Pancreas (tissue), 10 donors: ENCODE measurements at places on chromosomes 12 and 14. TPM values are rescaled to one million over a fixed set of nuclear protein-coding genes. Genes with fewer than 3 reads are reported as not detected.

DNA sequence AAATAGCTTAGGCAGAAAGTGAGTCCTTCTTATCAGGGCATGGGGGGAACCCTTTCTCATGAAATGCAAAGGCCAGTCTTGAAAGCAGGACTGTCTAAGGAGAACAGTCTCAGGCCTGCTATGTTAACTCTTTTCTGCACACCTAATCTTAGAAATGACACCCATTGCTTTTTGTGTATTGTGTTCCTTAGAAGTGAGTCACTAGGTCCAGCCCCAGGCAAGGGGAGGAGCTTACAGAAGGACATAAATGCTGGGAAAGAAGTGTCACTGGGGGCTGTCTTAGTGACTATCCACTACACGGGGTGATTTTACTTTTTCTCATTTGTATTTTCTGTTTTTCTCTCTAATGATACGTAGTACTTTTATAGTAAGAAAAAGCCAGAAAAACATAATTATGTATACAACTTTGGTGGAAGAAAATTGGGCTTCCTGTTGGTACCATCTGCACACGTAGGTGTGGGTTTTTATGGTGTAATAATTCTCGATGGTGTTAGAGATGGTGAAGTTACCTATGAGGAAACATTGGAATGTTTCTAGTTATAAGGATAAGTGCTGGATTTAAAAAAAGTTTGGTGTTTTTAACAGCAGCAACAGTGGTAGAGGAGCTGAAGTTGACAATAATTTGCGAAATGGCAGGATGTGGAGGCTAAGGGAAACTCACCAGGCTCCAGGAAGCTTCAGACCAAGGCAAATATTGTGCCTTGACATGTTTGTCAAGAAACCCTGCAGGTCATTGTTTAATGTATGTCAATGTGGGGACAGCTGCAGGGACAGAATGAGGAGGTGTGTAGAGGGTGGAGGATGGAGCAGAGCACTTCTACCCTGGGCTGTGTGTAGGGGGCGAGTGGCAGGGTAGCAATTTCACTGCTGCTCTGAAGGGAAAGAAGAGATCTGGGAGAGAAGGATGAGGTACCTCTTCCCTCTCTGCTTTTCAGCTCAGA is 214.9 kb downstream of the KTN1 start:
- no peak for DNase-seq
- H3K36me3 ChIP-seq = no peaks in the 10 kb centered on the region
- no peaks in the 10 kb centered on the region for H3K4me1 ChIP-seq
- H3K4me3 ChIP-seq = no peak overlapping the region
- H3K27me3 ChIP-seq = no peaks in the 10 kb centered on the region

DNA sequence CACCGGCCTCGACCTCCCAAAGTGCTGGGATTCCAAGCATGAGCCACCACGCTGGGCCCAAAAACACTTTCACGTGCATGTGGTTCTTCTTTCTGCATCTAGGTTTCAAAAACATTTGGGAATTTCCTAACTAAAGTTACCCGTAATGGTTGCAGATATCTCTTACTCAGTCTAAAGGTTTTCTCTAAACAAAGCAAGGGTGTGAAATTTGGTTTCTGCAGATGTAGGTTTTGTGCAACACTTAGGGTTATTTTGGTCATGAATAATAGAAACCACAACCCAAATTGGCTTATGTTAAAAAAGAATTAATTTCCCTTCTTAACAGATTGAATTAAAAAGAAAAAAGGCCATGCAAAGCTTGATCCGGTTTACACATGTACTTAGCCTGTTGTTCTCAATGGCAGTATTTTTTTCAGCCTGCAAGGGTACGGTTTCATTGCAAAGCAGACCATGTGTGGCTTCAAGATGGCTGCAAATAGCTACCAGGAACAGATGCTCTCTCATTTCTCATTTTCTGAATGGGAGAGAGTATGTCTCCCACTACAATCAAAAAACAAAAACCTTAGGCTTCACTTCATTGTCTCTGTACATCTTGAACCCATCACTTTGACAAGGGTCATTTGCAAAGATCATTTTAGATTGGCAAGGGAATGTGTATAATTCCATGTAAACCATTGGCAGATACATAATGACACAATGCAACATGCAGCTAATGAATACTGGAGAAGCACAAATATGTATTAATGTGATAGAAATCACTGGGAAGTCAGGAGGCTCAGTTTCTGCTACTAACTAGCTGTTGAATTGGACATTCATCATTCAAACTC is 491.2 kb upstream of the FLRT2 start:
- no peak overlapping the region for H3K27ac ChIP-seq
- no peaks in the 10 kb centered on the region for H3K4me1 ChIP-seq
- no peak overlapping the region for H3K4me3 ChIP-seq
- no peaks in the 10 kb centered on the region for H3K27me3 ChIP-seq

GRCh38 chr14:97120611-97121031 is 323.4 kb downstream of the VRK1 start:
- H3K27ac ChIP-seq = no peak overlapping the region
- H3K4me3 ChIP-seq = no peak overlapping the region
- no peaks in the 10 kb centered on the region for H3K4me1 ChIP-seq
- no peak for DNase-seq
- no peaks in the 10 kb centered on the region for H3K27me3 ChIP-seq

The LMNTD1 gene
- 0.55 TPM for total RNA-seq

The PLA2G1B gene
- 12,528 TPM for total RNA-seq

DNA sequence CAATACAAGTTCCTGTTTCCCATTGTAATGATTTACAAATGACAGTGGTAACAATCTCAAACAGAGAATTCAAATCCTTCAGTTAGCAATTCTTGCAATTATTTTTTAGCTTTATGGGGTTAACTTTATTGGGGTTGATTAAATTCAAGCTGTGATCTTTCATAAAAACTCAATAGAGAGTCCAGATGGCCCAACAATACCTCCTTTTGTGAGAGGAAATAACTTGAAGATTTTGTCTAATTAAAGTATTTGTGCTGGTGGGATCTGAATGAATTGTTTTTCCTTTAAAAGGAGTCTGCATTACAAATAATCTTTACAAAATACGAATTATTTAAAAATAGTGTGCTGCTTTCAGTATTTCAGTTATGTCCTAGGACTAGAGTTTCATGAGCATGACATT is 4.4 kb upstream of the ARHGAP5 start:
- no peak overlapping the region for H3K27ac ChIP-seq
- no peaks in the 10 kb centered on the region for H3K27me3 ChIP-seq
- peaks cover 5% of the 10 kb centered on the region for H3K4me1 ChIP-seq
- H3K36me3 ChIP-seq = no peaks in the 10 kb centered on the region

The ENDOU gene
- not detected for total RNA-seq

The GPR33 gene
- total RNA-seq = not detected

DNA sequence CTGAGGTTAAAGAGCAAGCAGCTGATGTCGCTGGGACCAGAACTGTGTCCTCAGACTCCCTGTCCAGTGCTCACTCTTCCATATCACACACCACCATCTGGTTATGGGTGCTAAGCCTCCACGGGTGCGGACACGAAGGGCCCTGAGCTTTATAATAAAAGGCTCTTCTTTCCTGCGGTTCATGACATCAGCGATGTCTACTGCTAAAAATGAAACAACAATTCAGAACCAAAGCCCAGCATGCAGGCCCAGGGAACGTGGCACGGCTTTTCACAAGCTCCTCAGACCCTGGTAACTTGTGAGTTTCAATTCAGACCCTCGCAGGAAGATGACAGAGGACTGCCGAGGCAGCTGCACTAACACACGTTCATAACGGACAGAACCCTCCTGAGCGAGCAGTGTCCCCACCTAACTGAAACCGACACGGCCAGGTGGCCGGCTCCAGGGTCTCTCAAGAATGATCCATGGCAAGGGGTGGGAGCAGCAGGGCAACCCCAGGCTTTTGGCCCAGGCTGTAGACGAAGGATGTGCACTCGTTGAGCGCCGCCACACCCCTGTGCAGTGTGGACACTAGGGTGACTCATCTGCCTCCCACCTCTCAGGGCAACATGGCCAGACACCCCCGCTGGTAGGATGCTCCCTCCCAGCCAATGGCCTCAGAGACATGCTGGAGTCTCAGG is 180.3 kb downstream of the CALM1 start:
- DNase-seq = no peak
- H3K27me3 ChIP-seq = no peaks in the 10 kb centered on the region
- H3K4me1 ChIP-seq = no peaks in the 10 kb centered on the region
- H3K27ac ChIP-seq = no peak overlapping the region

DNA sequence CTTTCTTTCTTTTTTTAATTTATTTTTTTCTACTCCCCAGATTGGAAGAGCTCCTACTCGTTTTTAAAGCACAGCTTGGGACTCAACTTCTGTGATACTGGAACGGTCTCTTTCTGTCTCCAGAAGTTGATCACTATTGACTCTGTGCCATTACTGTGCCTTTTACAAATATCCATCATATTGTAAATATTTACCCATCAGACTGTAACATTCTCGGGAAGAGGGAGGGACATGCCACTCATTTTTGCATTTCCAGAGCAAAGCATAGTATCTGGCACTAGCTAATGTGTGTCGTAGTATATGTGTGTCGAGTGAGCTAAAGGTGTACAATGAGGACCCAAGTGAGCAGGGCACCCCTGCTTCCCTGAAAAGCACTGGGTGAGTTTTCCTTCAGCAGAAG is 24.0 kb upstream of the GSG1 start:
- no peaks in the 10 kb centered on the region for H3K27me3 ChIP-seq
- H3K4me3 ChIP-seq = no peak overlapping the region
- H3K27ac ChIP-seq = no peak overlapping the region
- H3K4me1 ChIP-seq = no peaks in the 10 kb centered on the region
- H3K36me3 ChIP-seq = no peaks in the 10 kb centered on the region

The KANSL2 gene
- 10.5 TPM for total RNA-seq

- DNase-seq = no peak
- no peaks in the 10 kb centered on the region for H3K4me1 ChIP-seq
- H3K36me3 ChIP-seq = no peaks in the 10 kb centered on the region
- no peak overlapping the region for H3K4me3 ChIP-seq
- H3K27ac ChIP-seq = no peak overlapping the region
Observed at GRCh38 chr14:59511916-59512575, 27.7 kb downstream of the JKAMP start.

The KCNA5 gene
- 0.32 TPM for total RNA-seq

- no peaks in the 10 kb centered on the region for H3K27me3 ChIP-seq
Observed at GRCh38 chr12:10213168-10214135, 775 bp downstream of the GABARAPL1 start.

DNA sequence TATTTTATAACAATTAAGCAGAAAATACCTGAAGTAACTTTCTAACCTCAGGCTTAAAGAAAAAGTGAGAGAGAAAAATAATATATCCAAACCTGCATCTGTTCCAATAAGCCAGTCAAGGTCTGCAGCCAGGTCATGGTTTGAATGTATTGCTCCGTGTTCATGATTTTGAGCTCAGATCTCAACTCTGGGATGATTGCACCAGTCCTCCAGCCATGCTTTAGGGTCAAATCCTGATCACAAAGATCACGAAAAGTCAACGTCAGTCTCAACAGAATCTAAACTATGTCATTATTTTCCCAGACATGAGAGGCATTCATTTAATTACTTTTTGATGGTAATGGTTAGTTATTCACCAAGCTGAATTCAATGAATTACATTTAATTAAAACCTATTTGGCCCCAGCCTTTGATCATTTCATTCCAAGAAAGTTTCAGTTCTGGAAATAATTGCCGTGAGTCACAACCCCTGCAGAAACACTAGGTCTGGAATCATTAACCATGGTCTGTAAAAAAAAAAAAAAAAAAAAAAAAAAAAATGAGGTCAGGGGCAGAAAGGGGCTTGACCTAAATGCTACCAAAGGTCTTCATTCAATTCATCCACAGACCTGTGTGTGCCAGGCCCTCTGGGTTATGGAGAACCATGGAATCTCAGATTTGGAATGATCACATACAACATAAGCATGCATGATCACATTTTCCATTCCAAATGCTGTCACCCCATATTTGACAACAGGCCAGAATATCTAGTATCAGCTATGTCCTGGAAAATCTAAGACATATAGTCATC is 55.6 kb downstream of the NT5DC3 start:
- H3K4me3 ChIP-seq = no peak overlapping the region
- no peaks in the 10 kb centered on the region for H3K27me3 ChIP-seq
- H3K27ac ChIP-seq = peak overlapping the region; percentile 12
- H3K4me1 ChIP-seq = no peaks in the 10 kb centered on the region
- DNase-seq = no peak

DNA sequence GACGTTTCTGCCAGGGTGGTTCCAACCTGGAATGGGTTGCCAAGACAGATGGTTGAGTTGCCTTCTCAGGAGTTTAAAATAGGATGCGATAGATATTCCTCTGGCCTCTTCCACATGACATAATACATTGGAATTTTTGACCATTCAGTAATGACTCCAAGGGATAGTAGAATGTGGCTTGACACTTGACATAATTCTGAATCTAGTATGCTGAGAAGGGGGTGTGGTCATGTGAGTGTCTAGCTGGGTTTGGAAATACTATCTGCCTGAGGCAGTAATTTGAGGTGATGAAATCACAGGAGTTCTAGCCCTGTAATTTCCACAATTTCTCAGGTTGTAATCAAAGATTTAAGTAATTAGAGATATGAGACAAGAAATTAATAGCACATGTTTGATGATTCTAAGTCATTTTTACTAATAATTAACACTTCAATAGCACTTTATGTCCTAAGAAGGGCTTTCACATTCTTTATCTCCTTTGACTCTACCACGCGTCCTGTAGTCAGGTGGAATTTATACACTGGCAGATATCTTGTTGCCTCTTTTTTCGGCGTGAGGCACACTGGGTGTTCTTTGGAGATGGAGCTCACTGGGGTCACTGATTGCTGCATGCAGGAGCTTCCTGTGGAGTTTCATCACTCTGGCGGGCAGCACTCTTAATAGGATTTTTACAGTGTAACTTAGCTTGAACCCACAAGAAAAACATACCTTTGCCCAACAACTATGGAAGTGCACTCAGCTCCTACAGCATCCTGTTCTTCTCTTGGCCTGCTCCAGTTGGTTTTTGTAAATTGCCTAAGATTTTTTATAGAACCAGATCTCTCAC is 3.2 kb upstream of the AMIGO2 start:
- H3K4me3 ChIP-seq = no peak overlapping the region
- H3K36me3 ChIP-seq = no peaks in the 10 kb centered on the region
- no peak overlapping the region for H3K27ac ChIP-seq
- peaks cover 9% of the 10 kb centered on the region for H3K4me1 ChIP-seq
- no peaks in the 10 kb centered on the region for H3K27me3 ChIP-seq
- DNase-seq = no peak

- no peak for DNase-seq
- H3K27ac ChIP-seq = no peak overlapping the region
- H3K27me3 ChIP-seq = no peaks in the 10 kb centered on the region
- H3K4me1 ChIP-seq = peaks cover 3% of the 10 kb centered on the region
- H3K4me3 ChIP-seq = no peak overlapping the region
Observed at GRCh38 chr14:69749956-69750355, 17.0 kb upstream of the SRSF5 start.

The HOXC6 gene
- 0.19 TPM for total RNA-seq

The SLC39A2 gene
- total RNA-seq = not detected

DNA sequence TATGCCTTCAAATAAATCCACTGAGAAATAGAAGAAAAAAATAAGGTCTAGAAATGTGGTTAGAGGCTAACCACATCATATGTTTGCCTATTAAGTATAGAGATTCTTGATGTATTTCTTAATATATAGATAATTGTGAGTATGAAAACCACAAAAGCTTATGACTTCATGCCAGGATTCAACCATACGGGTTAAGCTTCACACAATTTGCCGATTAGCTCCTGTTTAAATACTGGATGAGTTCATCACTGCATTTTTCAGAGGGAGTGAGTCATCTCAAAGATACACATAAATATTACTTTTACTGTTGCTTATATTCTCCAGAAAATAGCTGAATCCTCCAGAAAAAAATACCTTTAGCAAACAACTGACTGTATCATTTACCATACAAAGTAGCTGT is 79.6 kb downstream of the RPL10L start:
- H3K27me3 ChIP-seq = no peaks in the 10 kb centered on the region
- H3K4me1 ChIP-seq = no peaks in the 10 kb centered on the region
- no peak for DNase-seq
- no peak overlapping the region for H3K27ac ChIP-seq

GRCh38 chr12:56104815-56105608 is 653 bp downstream of the PA2G4 start:
- no peaks in the 10 kb centered on the region for H3K27me3 ChIP-seq
- peak overlapping the region; percentile 81 for H3K4me3 ChIP-seq
- peak overlapping the region; percentile 79 for H3K27ac ChIP-seq
- peak; percentile 62 for DNase-seq

The MGAT4C gene
- 0.08 TPM for total RNA-seq
